Sigmoid colon (tissue), 7 donors: ENCODE measurements at places on chromosomes 12 and 14. TPM values are rescaled to one million over a fixed set of nuclear protein-coding genes. Genes with fewer than 3 reads are reported as not detected.
A peak's percentile ranks its signal among the peaks of the same experiment; 100 is the strongest.

Gene BEST3
- not detected for polyA plus RNA-seq

Gene FBXO33
- polyA plus RNA-seq = 6.9 TPM

Gene OTUB2
- 0.60 TPM for polyA plus RNA-seq

Gene TOMM20L
- polyA plus RNA-seq = 0.25 TPM

Gene POTEG
- not detected for polyA plus RNA-seq

Gene GPR135
- polyA plus RNA-seq = not detected

Gene HVCN1
- polyA plus RNA-seq = 4.2 TPM

Gene EID3
- 1.2 TPM for polyA plus RNA-seq

Gene SRGAP1
- 2.8 TPM for polyA plus RNA-seq

Gene ZBTB39
- 2.6 TPM for polyA plus RNA-seq

DNA sequence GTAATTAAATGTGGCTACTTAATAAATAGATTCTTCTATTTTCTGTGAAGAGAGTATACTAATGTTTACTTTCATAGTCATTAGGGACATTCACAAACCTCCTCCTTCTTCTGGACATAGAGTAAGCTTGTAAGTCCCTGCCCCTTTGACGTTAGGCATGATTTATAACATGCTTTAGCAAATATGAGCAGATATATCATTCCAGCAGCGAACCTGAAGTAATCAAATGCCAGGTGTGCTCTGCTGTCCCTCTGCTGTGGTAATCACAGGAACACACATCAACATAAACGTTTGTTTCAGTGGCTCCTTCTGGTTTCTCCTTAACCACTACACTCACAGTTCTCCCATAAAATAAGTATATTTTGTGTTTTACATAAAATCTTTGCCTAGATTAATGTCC, 961.8 kb downstream of the FLRT2 start:
- DNase-seq = no peak

- peak; percentile 76 for DNase-seq
These were observed 15.5 kb downstream of the EMP1 start for GRCh38 chr12:13211859-13212664.

GRCh38 chr12:10018386-10018785, 8.0 kb downstream of the CLEC12B start:
- DNase-seq = no peak

GRCh38 chr12:108720757-108721514, 10.4 kb downstream of the CORO1C start:
- no peak for DNase-seq

- no peak for DNase-seq
These were observed 60.5 kb downstream of the ATG14 start for GRCh38 chr14:55351111-55351510.

DNA sequence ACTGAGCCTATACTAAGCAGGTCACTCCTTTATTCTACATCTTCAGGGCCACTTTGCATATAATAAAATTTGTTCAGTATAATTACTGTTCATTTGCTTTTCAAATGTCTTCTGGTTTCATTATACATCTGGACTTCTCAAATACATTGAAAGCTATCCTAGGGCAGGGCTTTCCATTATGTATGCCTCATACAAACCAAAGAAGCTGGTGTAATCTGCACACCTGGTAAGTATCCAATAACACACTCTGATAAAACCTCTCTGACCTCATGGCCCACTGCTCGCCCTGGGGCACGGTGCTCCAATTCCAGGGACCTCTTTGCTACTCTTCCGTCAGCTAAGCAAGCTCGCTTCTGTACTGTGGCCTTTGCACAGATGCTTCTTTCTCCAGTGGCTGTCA, 21.9 kb upstream of the ISM2 start:
- DNase-seq = no peak

DNA sequence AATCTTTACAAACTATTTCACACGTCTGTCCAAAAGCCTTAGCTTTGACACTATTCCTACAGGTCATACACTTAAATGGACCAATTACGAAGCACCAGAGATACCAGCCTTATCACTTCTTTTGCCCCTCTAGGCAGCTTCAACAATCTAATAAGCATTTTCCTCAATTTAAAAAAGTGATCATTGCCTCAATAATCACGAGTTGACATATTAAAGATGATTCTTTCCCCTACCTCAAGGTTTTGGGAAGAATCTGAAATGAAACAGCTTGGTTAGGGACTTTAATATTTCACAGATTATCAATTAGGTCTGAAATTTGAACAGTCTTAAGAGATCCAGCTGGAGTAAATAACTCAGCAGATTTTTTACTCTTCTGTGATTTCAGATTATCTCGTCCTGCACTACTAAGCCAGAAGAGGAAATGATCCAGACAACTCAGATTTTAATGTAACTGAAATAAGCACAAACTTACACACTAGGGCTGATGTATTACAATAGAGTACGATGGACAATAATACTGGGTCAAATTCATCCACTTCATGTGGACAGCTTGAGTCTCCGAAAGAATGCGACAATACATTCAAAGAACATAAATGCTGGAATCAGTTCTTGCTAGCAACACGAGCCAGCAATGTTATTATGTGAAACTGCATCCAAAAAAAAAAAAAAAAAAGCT, 15.9 kb downstream of the UBE2N start:
- DNase-seq = no peak

- DNase-seq = no peak
These were observed 155.4 kb downstream of the AACS start for GRCh38 chr12:125220404-125221273.

GRCh38 chr12:67669934-67670631, 21.5 kb downstream of the DYRK2 start:
- DNase-seq = no peak

- no peak for DNase-seq
These were observed 705.8 kb downstream of the C12orf50 start for GRCh38 chr12:87323369-87323768.

DNA sequence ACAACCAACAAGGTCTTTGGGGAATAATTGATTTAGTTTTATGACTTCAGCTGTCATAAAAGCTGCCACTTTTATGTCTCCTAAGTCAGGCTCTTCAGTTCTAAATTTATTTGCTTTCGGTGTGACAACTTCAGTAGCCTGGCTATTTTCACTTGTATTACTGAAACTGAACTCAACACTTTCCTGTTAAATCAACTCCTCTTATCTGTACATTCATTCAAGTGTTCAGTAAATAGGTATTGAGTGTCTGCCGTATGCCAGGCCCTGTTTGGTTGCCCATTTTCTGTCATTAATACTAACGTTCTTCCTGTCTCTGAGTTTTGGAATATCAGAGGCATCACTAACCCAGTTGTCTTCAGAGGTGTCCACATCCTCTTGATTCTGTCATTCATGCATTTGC, 7.5 kb downstream of the UTP20 start:
- DNase-seq = no peak

- DNase-seq = no peak
These were observed 34.2 kb downstream of the CCDC88C start for GRCh38 chr14:91383439-91383838.

DNA sequence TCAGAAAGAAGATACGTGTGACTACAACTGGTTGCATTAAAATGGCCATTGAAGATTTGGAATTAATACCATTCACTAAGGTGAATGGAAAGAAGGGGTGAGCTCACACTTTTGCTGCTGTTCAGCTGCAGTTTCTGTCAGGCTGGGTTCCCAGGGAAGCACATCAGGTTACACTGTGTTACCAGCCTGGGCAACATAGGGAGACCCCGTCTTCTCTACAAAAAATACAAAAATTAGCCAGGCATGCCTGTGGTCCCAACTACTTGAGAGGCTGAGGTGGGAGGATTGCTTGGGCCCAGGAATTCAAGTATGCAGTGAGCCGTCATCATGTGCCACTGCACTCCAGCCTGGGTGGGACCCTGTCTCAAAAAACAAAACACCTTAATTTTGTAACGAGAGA, 12.9 kb upstream of the ZCCHC8 start:
- no peak for DNase-seq

DNA sequence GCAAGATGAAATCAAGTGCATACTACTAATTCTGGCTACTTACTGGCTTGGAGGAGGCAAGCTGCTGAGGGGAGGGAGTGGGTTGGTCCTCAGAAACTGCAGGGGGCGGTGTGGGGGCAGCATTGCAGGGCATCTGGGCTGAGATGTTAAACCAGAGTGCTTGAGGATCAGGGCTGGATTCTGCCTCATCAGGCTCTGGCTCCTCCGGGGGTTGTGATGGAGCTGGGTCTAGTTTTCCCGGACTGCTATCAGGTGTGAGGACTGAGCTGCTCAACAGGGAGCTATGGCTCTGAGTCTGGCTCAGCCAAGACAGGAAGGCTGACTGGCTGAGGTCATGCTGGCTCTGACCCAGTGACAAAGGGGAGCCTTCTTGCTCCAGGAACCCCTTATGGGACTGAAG, 28.6 kb downstream of the BAZ2A start:
- no peak for DNase-seq

- no peak for DNase-seq
These were observed 101.1 kb downstream of the RFLNA start for GRCh38 chr12:124395986-124396385.

GRCh38 chr12:45426294-45426693, 210.4 kb downstream of the ANO6 start:
- no peak for DNase-seq

GRCh38 chr14:24943024-24943423, 106.9 kb downstream of the STXBP6 start:
- DNase-seq = peak; percentile 87

DNA sequence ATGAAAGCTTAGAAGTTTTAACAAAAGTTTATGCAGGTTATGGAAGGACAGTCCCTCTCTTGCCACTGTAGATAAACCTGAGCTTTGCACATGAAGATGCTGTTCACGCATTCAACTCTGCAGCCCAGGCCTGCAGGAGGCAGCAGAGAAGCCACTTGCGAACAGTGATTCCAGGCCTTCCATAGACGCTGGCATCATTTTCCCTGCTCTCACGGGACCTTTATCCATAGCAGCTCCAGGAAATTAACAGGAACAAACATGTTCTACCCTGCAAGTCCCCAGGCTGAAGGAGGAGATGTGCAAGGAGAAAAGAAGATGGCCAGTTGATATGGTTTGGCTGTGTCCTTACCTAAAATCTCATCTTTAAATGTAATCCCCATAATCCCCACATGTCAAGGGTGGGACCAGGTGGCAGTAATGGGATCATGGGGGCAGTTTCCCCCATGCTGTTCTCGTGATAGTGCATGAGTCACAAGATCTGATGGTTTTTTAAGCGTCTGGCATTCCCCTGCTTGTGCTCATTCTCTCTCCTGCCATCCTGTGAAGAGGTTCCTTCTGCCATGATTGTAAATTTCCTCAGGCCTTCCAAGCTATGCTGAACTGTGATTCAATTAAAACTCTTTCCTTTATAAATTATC, 2.0 kb downstream of the ERP27 start:
- DNase-seq = no peak

DNA sequence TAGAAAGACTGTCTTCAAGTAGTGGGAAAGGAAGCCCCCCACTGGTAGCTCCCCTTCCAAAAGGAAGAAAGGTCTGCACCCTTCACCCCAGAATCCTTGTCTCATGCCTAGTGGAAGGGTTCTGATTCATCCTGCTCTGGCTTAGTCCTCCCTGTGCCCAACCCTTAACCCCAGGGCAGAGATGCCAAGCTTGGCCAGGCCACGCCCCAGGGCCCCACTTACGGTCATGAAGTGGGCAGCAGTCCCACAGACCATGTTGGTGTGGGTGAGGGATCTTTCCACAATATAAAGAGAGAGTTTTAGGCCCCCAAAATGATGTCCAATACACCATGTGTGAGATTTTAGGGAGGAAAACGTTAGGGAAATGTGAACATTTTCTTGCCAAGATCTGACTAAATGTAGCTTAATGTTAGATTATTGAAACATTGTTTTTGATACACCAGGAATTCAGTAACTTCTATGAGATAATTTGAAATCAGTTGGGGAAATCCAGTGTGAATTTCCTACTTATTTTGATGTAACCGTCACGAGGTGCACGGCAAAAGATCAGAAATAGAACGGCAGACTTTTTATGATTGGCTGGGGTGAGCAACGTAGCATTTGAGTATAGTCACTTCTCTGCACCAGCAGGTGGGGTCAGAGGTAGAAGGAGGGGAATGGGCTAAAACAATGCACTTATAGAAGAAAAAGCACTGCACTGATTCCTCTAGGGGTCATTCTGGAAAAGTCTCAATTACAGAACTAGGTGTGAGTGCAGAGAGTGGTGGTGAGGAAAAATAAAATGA, 8.2 kb upstream of the SSPN start:
- DNase-seq = no peak

- no peak for DNase-seq
These were observed 5.9 kb upstream of the EID3 start for GRCh38 chr12:104297477-104298113.

DNA sequence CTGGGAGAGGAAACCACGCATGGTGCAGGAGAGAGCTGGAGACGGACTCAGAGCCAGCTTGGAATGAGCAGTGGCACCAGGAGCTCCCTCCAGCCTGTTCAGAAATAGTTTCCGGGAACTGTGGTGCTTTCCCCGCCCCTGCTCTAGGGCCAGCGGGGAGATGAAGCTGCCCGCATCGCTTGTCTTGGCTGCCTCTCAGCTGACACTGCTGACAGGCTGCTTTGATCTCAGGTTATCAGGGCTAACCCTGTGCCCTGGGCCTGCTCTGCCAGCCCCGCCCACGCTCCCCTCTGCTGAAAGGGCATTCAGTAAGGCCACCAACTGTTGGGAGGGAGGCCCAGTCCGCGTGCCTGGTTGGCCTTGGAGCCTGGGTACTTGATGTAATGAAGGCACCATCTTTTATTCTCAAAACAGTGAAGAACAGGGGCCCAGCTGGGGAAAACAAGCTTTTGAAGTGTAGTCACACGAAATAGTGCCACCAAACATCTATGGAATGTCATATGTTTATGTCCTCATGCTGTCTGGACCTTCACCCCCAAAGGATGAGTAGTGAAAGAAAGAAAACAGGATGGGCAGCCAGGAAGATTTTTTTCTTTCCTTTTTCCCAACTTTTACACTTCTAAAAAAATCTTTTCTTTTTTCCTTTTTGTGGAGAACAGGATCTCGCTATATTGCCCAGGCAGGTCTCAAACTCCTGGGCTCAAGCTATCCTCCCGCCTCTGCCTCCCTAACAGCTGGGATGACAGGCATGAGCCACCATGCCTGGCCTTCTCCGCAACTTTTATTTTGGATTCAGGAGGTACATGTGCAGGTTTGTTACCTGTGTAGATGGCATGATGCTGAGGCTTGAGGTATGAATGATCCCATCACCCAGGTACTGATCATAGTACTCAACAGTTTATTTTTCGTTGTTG, 115.9 kb upstream of the TBX3 start:
- DNase-seq = no peak

GRCh38 chr12:127482950-127483349, 784.0 kb upstream of the TMEM132C start:
- no peak for DNase-seq

DNA sequence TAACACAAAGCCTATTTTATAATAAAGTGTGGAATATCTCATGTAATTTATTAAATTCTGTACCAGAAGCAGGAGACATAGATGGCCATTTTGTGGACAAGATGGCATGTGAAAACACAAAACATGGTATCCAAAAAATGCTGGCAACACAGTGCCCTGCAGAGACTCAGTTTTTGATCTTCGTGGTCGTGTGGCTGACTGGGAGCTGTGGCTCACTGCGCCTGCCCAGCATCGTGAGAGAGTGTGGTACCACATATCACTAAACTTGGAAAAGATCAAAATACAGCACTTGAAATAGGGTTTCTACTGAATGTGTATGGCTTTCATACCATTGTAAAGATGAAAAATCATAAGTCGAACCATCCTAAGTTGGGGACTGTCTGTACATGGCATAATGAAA, 43.0 kb upstream of the MANSC4 start:
- DNase-seq = no peak

- no peak for DNase-seq
These were observed 25.0 kb upstream of the GALNT9 start for GRCh38 chr12:132354211-132354981.

GRCh38 chr14:30221546-30221945, 293.9 kb upstream of the PRKD1 start:
- DNase-seq = no peak
